M059J (cell line): ENCODE measurements at places on chromosomes 2 and 18.
A peak's percentile ranks its signal among the peaks of the same experiment; 100 is the strongest.

DNA sequence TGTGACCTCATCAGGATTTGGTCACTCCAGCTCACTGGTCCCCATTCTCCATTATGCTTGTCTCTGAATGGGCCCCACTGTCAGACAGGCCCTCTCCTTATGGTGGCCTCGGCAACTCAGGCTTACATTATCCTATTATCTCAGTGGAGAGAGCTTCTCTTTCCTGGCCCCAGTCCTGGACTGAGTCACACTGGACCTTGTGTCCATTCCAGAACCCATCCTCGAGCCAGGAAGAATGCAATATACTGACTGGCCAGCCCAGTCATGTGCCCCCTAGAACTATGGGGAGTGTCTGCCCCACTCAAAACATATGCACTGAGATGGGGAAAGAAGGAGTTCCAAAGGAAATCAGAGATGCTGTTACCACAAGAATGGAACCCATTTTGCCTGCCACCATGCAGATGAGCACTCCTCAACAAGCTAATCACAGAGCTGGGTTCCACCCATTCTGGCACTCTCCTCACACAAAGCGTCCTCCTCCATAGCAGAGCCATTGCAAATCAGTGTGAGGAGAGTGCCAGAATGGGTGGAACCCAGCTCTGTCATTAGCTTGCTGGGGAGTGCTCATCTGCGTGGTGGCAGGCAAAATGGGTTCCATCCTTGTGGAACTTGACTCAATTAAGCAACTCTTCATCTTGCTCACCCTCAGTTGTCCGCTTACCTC lies 71.9 kb downstream of the CHRNA1 start:
- DNase-seq: no peak

DNA sequence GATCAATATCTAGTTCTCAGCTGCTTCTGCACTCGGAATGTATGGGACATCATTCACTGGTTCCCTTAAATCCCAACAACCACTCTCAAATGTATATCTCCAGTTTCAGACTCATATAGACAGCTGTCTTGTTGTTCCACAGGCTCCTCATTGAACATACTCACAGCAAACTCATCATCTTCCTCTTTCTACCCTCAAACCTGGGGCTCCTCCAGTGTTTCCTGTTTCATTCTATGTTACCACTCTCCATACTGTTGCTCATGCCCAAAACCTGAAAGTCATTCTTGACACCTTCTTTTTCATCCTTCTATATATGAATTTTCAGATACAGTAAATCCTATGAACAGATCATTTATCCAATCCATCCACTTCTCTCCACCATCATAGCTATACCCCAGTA lies 18.7 kb upstream of the REL start:
- DNase-seq: no peak

- DNase-seq: no peak
These were observed 642 bp upstream of the SRSF7 start for GRCh38 chr2:38751596-38752410.

DNA sequence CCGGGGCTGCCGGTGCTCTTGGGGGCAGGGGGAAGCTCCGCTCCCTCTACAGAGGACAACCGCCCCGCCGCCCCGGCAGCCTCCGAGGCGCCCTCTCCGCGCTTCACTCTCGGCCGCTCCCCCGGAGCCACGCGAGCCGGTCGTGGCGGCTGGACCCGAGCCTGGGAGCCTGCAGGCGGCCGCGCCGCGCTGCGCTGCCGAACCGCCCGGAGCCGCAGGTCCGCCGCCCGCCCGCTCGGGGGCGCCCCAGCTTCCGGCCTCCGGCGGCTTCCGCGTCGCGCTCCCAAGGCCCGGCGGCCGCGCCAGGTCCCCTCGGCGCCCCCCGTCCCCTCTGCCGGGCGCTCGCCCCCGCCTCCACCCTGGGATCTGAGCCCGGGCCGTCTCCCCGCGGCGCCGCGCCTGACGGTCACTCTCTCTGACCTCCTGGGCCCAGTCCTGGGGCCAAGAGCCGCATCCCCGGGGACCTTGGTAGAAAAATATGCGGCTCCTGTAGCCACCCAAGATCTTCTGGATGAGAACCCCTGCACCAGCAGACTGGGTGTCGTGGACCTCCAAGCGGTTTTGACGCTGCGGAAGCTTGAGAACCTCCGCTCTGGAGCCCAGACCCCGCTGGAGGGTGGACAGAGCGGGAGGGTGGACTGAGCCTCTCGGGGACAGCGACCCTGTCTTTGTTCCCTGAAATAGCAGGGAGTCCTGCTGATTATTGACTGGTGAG lies 44.3 kb downstream of the SERTAD2 start:
- peak; percentile 29 for DNase-seq

GRCh38 chr2:101775636-101776035 lies 78.1 kb downstream of the MAP4K4 start:
- no peak for DNase-seq

GRCh38 chr2:120596191-120596811 lies 139.4 kb upstream of the GLI2 start:
- peak; percentile 30 for DNase-seq

DNA sequence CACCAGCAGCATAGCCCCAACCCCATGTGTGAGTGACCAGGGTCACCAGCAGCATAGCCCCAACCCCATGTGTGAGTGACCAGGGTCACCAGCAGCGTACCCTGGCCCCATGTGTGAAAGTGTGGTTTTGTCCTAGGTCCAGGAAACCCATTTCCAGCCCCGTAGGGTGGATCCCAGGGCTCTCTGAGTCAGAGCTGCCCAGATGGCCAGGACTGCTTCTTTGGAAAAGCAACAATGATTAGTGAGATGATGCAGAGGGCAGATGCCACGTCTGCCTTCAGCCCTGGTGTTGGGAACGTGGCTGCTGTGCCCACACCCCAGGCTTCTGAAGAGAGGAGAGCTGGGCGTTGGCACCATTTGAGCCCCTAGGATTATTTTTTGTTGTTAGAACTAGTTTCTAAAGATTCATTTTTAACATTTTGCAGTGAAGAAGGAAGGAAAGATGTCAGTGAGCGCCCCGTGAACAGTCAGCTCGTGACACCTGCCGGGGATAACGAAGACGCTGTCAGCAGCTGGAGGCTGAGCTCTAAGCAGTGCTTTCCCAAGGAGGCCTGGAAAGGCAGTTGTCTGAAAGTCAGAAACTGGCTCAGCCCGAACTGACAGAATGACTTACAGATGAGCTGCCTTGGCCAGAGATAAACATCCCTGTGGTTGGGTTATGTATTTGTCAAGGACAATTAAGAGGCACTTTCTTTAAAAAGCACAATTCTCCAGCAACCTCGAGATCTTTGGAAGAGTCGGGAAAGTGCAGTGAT lies 32.1 kb upstream of the KCNG2 start:
- peak; percentile 7 for DNase-seq

DNA sequence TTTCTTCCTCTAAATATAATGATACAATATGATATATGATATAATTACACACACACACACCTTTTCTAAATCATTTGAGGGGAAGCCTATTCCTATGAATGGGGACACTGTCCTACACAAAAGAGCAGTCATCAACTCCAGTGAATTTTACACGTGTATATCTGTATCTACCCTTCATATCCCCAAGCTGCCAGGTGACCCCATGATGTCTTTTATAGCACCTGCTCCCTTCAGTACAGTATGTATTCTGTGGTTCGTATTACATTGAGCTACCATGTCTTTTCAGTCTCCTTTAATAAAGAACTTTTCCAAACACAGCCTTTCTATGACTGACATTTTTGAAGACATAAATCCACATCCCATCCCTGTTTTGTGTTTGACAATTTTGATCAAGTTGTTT lies 19.0 kb downstream of the TBC1D8 start:
- no peak for DNase-seq

DNA sequence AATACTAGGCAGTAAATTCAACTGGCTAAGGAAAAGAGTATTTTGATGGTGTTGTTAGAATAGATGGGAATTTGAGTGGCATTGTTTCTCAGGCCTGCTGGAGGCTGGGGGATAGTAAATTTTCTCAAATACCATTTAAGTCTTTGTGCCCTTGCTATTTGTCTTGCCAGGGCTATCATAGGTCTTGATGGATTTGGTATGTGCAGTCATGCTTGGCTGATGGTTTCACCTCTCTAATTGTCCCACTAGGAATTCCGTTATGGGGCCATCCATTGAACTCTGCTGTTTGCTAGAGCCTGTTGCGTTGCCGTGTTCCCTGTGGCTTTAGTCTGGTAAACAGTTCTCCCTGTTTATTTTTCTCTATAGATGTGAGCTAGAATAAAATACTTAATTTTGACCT lies 438.1 kb upstream of the FAM98A start:
- DNase-seq: no peak

DNA sequence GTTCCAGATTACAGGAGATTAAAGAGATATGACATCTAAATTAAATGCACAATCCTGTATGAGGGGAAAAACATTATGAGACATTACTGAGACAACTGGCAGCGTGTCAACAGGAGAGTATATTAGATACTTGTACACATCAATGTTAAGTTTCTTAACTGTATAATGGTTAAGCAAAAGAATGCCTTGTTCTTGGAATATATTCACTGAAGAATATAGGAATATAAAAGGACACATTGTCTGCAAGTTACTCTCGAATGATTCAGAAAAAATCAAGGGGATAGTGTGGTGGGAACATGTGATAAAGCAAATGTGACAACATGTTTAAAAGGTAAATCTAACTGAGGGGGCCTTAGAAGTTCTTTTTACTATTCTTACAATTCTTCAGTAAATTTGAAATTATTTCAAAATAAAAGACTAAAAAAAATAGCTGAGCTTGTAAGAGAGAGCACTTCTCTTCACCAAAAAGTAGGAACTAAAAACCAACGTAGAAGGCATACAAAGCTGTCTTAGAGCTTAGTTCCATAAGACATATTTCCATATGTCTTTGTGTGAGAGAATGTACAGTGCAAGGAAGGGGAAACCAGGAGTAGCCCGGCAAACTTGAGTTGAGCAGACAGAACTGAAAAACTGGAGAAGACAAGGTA lies 7.5 kb downstream of the WDPCP start:
- DNase-seq: no peak

GRCh38 chr2:219274361-219274921 lies 4.7 kb upstream of the DNAJB2 start:
- peak; percentile 96 for DNase-seq

GRCh38 chr18:44321868-44322590 lies 358.7 kb upstream of the SETBP1 start:
- DNase-seq: peak; percentile 11

DNA sequence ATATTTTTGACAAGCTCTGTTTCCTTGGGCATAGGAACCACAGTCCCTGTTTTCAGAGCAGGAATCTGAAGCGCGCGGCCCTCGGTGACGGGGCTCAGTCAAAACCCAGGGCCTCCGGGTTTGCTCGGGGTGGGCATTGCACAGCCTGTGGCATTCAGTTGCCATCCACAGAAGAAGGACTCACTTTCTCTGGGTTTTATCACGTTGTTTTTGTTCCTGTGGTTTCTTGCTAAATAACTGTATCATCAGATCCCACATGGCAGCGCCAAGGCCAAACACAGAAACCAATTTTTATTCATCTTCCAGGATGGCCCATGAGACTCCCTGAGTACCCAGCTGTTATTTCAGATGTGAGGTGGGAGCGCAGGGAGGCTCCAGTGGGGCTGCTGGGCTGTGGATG lies 35.6 kb downstream of the SGPP2 start:
- no peak for DNase-seq

DNA sequence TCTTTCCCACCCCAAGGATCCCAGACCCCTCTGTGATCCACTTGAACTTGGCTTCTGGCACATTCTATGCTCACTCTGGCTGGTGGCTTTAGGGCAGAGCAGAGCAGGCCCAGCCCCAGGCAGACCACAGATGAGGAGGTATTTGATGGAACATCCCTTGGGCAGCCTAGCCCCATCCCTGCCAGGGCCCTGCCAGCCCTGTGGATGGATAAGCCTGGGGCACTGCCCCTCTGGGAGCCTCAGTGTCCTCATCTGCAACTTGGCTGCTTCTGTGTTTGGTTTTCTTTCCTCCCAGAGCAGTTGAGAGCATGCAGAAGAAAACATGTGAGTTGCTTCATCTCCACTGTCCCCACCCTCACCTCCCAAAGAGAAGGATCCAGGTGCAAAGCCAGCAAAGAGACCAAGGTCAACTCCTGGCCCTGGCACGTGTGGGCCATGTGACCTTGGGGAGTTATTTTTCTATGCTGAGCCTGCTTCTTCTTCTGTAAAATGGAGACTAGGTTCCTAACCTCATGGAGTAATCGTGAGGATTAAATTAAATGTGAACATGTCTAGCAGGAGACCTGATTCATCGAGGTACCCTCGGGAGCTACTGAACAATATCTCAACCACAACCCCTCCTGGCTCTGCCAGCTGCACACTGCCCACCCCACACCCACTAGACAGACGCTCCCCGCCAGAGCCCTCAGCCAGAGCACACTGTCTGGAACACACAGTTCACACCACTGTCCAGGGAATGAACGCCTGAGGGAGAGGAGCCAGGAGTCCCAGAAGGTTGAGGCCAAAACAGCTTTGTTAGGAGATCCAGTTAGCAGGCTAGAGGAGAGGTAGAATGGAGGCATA lies 14.6 kb upstream of the TNS1 start:
- no peak for DNase-seq

DNA sequence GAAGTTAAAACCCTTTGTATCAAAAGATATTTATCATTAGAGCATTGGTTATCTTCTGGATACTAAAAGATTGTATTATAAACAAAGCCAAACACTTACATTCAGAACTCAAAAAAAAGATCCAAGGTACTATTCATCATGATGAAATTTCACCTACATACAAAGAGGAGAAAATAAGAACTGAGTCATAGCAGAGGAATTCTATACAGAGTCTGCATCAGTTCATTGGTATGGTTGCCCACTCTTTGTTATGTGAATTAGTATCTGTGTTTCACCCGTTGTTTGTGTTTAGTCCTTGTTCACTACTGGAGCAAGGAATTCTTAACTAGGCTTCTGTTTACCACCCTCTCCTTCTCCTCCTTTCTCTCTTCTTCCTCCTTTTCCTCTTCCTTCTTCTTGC lies 157.9 kb downstream of the LNPK start:
- peak; percentile 54 for DNase-seq

GRCh38 chr2:159147690-159148089 lies 138.8 kb downstream of the WDSUB1 start:
- no peak for DNase-seq
